ENCODE measurements at places on chromosomes 16 and 17.

DNA sequence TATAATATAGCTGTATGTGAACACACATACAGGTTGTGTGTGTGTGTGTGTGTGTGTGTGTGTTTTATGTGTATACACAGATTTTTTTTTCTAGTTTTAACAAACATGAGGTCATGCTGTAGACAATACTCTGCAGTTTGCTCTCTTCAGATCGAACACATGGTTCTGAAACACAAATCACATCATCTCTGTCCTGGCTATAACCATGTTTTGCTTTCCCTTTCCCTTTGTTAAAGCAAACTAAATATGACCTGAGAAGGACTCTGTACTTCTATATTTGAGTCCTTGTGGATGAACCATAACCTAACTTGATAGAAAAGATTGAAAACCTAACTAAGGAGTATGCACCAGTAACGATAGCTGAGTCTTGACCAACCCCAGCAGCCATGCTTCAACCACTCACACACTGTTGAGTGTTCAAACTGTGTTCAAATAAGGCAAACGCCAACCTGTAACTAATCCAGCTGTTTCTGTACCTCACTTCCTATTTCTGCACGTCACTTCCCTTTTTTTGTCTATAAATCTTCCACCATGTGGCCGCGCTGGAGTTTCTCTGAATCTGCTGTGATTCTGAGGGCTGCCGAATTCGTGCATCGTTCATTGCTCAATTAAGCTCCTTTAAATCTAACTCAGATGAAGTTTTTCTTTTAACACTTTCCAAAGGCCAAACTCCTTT lies 303.8 kb downstream of the HS3ST3B1 start:
- no peak for DNase-seq

DNA sequence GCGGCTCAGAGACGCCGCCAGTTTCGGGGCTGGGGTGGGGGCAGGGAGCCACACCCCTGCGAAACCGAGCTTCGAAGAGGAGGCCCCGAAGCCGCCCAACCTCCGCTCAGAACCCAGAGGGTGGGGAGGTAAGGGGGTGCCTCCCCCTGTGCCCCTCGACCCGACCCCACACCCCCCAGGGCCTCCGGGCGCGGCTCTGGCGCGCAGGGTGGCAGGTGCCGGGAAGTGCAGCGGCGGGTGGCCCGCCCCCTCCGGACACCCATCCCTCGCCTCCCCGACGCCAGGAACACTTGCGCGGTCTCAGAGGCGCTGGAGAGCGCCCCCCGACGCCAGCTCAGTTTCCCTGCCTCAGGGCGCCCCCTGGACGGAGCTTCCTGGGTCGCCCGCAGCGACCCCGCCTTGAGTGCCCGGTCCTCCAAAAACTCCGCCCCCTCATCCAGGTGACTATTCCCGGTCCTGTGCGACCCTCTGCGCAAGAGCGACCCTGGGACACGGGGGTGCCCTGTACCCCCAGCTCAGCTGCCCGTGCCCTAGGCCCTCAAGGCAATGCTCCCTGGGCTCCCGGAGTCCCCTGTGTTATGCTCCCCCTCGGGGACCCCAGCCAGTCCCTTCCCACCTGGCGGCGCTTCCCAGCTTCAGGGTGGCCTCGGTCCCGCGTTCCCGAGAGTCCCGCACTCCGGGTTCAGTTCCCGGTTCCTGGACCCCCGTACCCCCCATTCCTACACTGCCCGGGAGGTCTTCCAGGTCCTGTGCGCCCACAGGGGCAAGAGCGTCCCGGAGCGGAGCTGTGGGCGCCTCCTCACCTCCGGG lies 562 bp downstream of the PPL start:
- peak; percentile 57 for DNase-seq

DNA sequence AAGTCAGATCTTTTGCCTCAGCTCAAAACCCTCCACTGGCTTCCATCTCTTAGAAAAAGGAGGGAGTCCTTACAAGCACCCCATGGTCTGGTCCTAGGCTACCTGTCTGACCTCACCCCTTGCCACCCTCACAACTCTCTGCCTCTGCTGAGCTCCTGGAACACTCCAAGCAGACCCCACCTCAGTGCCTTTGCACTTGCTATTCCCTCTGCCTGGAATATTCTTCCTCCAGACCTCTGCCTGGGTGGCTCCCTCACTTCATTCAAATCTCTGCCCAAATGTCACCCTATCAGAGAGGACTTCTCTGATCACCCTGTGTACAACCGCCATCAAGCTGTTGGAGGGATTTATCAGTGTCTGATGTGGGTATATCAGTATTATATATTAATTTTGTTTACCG lies 37.4 kb downstream of the PMFBP1 start:
- DNase-seq: no peak

GRCh38 chr16:48535831-48536613 lies 74.0 kb downstream of the N4BP1 start:
- no peak for DNase-seq

DNA sequence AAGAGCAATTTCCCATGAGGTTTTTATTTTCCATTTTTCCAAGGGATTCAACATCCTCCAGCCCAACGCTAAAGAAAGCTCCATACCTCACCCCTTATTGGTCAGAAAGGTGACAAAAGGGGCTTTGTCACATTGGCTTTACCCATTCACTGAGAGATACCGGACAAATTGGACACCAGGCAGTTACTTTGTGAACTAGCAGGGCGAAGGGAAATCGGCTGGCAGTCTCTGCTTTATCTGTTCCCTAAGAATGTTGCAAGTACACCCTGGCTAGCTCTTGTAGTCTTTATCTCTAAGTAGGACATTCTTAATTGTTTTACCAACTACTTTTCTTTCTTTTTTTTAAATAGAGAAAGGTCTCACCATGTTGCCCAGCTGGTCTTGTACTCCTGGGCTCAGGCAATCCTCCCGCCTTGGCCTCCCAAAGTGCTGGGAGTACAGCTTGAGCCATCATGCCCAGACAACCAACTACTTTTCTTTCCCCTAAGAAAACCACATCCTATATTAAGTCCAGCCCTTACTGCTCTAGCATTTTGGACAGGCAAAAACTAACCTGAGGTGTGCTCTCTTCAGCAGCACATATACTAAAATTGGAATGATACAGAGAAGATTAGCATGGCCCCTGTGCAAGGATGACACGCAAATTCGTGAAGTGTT lies 16.8 kb downstream of the PRPSAP1 start:
- no peak for DNase-seq

Data from cardiac muscle cell (in vitro differentiated cells and primary cell).